Lung (tissue), 17 donors: ENCODE measurements at places on chromosomes 7 and 10.
A peak's percentile ranks its signal among the peaks of the same experiment; 100 is the strongest.

- DNase-seq = no peak
These were observed 131.8 kb upstream of the UNC5B start for GRCh38 chr10:71080381-71081228.

- DNase-seq = peak; percentile 71
These were observed 72.8 kb upstream of the FAM20C start for GRCh38 chr7:119392-120163.

- no peak for DNase-seq
These were observed 57.6 kb downstream of the SGMS1 start for GRCh38 chr10:50566150-50566549.

- no peak for DNase-seq
These were observed 20.2 kb upstream of the AMZ1 start for GRCh38 chr7:2667843-2668242.

GRCh38 chr7:66267249-66267648, 62.1 kb downstream of the TPST1 start:
- peak; percentile 28 for DNase-seq

DNA sequence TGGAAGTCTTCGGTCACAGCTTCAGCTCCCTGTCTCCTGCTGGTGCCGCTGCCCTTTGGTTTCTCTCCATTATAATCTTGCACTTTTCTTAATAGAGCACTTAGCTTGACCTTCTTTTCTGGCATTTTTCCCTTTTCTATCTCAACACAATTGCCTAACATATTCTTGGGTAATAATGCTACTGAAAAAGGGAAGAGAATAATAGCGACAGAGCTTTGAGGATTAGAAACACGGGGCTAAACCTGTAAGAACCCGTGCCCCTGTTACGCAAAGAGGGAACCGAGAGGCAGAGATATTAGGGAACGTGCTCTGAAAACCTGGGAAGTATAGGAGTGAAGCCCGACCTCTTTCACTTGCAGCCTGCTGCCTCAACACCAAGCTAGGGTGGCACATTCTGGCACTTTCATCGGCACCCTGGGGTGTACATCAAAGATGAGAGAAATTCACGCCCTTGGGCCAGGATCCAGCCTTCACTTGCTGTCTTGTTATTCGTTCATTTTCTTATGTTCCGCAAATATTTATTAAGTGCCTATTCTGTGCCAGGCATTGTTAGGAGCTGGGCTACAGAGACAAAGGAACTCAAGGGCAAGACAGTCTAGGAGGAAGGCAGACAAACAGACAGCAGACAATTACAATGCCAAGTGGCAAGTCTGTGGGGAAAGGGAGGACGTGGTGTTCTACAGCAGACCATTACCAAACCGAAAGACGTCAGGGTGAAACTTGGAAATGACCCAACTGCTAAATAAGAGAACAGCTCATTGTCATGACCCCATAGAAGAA, 33.0 kb upstream of the GALNTL5 start:
- DNase-seq = peak; percentile 85

DNA sequence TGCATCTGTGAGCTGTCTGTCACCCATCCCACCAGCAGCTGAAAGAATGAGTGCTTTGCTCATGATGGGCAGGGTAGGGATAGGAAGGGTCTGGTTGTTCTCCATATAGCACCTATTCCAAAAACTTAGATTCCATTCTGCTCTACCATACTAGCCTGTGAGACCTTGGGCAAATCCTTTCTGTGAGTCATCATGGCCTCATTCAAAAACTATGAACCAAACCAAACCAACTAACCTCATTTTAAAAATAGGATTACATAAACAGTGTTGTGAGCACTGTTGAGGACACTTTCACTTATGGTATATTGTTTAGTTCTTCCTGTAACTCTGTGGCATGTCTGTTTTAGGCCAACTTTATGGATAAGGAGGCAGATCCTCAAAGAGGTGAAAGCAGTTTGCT, 30.9 kb upstream of the STEAP4 start:
- no peak for DNase-seq

GRCh38 chr10:62109587-62110293, 158.9 kb downstream of the RTKN2 start:
- no peak for DNase-seq

DNA sequence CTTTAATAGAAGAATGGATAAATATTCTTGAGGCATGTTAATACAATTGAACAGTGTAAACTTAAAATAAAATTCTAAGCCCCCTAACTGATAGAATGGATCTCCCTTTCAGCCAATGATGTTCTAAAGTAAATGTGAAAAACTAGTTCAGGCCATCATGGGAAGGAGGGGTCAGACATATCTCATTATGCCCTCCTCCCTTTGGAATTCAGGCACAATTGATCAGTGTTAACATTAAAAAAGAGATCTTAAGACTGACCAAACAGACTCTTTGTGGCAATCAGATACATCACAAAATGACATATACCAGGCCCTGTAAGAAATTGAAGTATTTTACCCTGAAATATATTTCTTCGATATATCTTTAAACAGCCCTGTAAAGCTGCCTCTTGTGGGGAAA, 683.0 kb upstream of the LRRTM3 start:
- no peak for DNase-seq

- DNase-seq = no peak
These were observed 36.6 kb downstream of the BRAF start for GRCh38 chr7:140888087-140888486.

DNA sequence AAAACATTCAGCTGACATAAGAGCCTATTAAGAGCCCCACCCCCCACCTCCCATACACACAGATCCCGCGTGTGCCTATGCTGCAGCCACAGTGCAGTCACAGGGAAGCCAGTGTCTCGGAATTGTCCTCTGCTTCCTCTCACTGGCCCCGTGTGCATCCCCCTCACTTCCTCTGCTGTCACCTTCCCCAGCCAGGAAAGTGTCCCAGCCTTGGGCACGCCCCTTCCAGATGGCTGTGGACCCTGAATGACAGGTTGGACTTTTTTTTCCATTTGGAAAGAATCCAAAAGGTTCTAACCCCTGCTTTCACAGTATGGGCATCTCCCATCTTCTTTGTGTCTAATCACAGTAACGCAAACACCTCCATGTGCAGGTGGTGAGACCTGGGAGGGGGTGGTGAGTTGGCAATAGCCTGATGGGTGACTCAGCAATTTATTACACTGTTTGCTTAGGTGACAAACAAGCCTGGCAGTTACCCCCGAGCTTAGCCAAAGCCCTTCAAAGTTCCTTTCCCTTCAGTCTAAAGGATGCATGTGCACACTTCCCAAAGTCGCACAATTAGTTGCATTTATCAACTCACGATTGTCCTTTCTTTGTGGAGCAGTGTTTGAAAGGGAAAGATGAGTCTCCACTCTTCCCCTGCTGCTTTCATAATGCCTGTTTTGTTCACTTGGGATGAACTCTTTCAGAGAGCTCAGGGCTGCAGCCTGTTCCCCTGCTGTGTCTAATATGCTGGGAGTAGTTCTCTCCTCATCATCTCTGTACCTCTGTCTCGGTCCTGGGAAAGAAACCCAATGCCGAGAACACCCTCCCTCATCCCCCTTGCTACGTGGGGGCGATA, 67.5 kb upstream of the EFCAB10 start:
- no peak for DNase-seq

- DNase-seq = no peak
These were observed 6.4 kb downstream of the AGBL3 start for GRCh38 chr7:134992626-134993179.

DNA sequence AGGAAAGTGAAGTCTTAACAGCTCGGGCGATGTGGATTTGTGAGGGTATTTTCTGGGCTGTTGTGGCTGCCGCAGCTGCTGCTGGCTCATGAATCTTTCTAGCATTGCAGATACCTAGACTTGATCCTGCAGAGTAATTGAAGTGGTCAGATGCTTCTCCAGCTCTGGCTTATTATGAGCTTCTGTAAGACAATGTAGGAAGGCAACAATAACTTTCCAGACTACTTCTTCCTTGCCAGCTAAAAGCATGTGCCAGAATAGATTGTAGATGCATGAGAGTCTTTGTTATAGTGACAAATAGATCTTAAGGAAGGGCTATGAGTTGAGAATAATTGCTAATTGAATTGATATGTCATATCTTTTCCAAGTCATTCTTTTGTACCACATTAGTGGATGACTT, 461.4 kb upstream of the POT1 start:
- no peak for DNase-seq

- DNase-seq = no peak
These were observed 76.3 kb downstream of the WDFY4 start for GRCh38 chr10:48760983-48761382.

GRCh38 chr10:123938890-123939289, 47.3 kb upstream of the CPXM2 start:
- DNase-seq = no peak

- peak; percentile 56 for DNase-seq
These were observed 560.2 kb downstream of the KCNMA1 start for GRCh38 chr10:77077316-77077945.

DNA sequence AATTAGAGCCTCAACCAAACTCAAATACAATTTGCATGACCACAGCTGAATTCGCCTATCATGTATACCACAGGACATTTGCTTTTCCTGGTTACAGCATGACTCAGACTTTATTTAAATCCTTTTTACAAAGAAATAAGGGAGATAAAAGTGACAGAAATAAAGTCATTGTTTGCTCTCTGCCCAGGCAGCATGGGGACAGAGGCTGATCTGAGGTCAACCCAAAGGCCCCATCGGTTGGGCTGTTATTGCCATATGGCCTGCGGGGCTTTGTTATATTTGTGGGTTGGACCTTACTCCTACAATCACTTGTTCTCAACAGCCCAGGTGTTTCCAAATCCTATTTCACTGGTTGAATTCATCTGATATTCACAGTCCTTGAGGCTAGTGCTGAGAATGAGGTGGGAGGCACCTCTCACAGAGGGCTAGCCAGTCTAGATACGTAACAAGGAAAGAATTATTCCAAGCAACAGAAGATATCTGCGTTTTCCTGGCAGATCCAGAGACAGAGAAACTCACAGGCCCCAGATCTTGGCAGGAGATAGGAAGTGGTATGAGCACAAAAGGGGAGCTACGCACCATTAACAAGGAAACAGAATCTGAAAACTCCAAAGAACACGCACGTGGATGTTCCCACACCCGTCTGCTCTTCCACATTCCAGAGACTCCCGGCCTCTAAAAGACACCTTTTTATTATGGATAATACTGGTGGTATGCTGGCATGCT, 117.3 kb downstream of the HIPK2 start:
- DNase-seq = no peak

- no peak for DNase-seq
These were observed 426.4 kb downstream of the ACTR3B start for GRCh38 chr7:153185936-153186335.

GRCh38 chr7:116598278-116598677, 73.4 kb downstream of the CAV1 start:
- DNase-seq = no peak

GRCh38 chr10:60937022-60937421, 7.0 kb downstream of the RHOBTB1 start:
- DNase-seq = no peak

GRCh38 chr7:36711256-36711655, 13.0 kb downstream of the AOAH start:
- no peak for DNase-seq

DNA sequence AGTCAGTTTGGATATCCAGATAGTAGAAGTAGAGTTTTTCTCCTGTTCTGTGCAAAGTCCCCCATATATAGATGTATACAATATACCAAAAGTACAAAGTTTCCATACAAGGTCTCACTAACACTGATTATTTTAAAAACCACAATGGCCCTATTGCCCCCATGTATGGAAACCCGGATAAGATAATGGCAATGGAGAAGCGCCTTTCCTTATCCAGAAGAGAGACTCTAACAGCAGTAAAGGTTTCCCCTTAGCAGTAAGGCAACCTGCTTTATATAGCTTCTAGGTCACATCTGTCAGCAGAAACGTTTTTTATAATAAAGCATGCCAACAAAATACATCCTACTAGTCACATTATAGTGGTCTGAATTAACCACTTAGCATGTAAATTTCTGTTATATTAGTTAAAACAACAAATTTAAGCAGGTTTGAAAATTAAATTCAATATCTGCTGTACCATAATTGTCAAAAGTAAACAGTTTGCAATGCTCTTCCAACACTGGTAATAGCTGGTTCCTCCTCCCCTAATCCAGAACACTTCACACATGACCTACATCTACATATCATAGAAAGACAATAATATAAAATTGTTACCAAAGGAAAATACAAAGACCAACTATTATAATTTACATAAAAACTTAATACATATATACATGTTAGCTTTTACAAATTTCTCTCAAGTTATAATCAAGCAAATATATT, 22.4 kb downstream of the USP6NL start:
- DNase-seq = no peak

DNA sequence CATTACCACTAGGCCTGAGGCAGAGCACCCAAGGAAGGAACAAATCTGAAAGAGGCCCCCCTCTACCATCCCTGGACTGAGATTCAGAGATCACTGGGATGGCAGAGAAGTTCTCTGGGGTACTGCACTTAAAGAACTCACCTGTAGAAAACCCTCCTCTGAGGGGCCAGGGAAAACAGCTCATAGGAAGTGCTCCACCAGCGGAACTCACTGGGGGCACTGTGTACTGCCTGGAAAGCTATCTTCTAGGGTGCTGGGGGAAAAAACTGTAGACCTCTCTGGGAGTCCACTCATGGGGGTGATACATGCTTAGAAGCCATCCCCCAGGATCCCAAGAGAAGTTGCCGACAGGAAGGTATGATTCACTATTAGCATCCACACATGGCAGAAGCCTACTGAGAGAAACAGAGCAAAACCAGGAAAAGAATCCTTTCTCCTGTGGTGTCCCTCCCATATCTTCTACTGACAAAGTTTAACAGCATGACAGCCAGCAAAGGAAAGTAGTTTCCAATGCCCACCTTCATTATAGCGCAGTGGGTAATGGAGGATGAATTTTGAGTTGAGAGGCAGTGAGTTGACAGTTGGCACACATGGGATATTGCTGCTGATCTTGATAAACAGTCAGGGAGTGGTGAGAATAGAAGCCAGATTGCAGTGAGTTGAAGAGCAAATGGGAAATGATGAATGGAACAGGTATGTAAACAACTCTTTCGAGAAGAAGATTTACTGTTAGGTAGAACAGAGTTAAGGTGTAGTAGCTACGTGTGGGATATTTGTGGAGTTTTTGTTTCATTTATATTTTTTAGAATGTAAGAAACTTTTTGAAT, 20.9 kb downstream of the ANKIB1 start:
- DNase-seq = no peak

- DNase-seq = peak; percentile 69
These were observed 370.7 kb upstream of the MGMT start for GRCh38 chr10:129096065-129096984.

GRCh38 chr7:65832281-65832680, 40.6 kb upstream of the VKORC1L1 start:
- DNase-seq = peak; percentile 60

- DNase-seq = no peak
These were observed 382.9 kb downstream of the SEMA3D start for GRCh38 chr7:84803979-84804378.

GRCh38 chr7:15495170-15495569, 66.6 kb downstream of the AGMO start:
- peak; percentile 38 for DNase-seq

GRCh38 chr10:76311752-76312636, 880.6 kb downstream of the LRMDA start:
- no peak for DNase-seq
